ENCODE measurements at places on chromosomes 1 and 21.
A peak's percentile ranks its signal among the peaks of the same experiment; 100 is the strongest.

DNA sequence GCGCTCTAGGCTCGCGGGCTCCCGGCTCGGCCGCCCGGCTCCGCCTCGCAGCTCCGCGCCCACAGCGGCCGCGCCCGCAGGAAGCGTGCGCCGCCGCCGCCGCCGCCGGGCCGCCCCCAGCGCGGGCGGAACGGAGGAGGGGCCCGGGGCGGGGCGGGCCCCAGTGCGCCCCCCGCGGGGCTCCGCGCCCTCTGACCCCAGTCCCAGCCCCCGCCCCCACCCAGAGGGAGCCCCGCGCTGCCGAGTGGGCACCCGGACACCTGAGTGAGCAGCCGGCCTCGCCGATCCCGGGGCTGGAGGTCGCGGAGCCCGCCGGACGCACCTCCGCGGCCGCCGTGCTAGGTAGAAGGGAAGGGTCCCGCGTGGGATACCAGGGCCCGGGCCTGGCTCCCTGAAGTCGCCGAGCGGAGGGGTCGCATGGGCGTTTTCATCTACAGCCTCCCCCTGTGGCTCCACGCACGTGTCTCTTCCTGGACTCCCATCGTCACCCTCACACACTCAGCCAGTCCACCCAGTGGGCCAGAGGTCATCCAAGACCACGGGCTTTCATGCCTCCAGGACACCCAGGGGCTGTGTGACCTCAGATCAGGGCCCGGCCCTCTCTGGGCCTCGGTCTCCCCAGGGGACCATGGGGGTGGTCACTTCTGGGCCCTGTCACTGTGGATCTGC, at the start of gene SDC3:
SDC3 (minus strand) TSS at position 63 of the 669 bp plus-strand sequence. CDS start 172 bp downstream, outside the sequence.
- DNase-seq, result no peak

- no peak for DNase-seq
Measured at GRCh38 chr1:6257541-6258069, 3.3 kb downstream of the GPR153 start.

GRCh38 chr1:221555689-221556433, 186.0 kb downstream of the DUSP10 start:
- no peak for DNase-seq

GRCh38 chr1:201893431-201893830, 4.7 kb downstream of the SHISA4 start:
- no peak for DNase-seq

DNA sequence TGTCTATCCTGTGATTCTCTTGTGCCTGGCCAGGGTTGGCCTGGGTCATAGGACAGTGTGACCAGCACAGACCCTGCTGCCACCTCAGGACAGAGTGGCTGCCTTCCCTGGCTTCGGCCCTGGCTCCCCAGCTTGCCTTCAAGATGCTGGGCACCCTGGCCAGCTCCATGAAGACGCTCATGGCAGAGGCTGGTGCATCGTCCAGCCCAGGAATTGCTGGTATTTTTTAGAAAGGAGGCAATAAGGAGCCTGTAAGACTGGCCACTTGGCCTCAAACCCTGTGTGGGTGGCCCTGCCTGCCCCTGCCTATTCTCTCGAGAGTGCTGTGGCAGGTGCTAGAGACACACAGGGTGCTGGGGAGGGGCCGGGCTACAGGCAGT, 70.4 kb upstream of the ACTRT2 start:
- no peak for DNase-seq

- no peak for DNase-seq
Measured at GRCh38 chr1:41731516-41732030, 187.1 kb downstream of the HIVEP3 start.

GRCh38 chr1:214261206-214262123, 19.5 kb upstream of the SMYD2 start:
- peak; percentile 83 for DNase-seq

- DNase-seq, result no peak
Measured at GRCh38 chr21:34524646-34525601, 12.9 kb upstream of the KCNE1 start.

DNA sequence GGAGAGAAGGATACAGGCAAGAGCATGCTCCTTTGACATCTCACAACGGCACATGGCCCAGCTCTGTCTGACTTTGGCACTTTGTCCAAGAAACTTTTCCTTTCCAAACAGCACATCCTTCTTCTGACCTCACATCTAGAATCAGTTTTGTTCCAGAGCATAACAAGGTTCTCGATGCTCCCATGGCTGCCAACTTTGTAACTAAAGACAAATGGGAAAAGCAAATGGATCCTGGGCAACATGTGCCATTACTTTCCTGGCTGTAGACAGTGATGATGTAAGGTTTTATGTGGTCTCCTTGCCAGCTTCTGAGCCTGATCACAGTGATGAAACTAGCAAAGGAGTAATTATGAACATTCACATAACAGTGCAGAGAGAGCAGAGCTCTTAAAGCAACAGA, 171.8 kb upstream of the C1orf87 start:
- DNase-seq, result no peak

GRCh38 chr1:226482196-226482595, 66.4 kb upstream of the STUM start:
- no peak for DNase-seq

DNA sequence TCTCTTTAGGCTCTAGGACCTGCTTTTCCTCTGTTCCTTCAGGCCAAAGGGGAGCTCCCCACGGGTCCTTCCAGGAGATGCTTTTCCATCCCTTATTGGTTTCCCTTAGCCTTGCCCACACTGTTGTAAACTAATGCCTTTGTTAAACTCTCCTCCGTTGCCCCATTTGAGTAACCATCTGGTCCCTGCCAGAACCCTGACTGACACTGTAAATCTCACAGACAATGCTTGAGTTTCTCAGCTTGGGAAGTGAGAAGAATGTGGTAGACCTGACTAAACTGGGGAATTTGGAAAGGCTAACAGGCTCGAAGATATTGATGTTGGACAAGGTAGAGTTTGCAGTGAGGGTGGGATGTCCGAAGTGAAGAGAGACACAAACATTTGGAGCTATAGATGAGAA, 11.4 kb downstream of the AKNAD1 start:
- no peak for DNase-seq

DNA sequence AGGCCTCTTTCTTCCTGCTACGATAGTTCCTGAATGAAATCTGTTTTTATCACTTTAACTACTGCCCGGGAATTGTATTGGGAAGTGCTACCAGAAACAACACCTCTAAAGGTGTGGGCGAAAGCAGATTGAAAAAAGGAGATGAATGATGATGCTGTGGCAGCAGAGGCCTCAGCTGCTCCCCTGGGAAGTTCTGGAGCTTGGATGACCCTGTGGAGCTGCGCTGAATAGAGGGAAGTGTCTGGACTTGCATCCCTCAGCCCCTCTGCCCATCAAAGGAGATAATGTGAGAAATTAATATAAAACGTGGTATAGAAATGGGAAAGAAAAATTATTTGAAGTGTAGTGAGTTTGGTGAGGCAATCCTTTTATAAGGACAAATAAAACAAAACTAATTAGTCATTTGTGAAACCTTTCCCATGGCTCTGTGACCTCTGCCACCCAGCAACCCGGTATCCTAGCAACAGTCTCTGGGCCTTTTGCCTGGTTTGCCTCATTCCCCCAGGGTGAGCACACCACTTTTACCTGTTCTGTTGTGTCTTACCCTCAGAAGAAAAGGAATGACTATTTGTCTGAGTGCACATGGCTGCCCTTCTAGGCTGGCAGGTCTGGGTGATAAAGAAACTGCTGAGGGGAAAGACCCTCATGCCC, 21.3 kb downstream of the OVAAL start:
- no peak for DNase-seq

- DNase-seq, result no peak
Measured at GRCh38 chr1:180182643-180183311, 28.1 kb downstream of the QSOX1 start.

DNA sequence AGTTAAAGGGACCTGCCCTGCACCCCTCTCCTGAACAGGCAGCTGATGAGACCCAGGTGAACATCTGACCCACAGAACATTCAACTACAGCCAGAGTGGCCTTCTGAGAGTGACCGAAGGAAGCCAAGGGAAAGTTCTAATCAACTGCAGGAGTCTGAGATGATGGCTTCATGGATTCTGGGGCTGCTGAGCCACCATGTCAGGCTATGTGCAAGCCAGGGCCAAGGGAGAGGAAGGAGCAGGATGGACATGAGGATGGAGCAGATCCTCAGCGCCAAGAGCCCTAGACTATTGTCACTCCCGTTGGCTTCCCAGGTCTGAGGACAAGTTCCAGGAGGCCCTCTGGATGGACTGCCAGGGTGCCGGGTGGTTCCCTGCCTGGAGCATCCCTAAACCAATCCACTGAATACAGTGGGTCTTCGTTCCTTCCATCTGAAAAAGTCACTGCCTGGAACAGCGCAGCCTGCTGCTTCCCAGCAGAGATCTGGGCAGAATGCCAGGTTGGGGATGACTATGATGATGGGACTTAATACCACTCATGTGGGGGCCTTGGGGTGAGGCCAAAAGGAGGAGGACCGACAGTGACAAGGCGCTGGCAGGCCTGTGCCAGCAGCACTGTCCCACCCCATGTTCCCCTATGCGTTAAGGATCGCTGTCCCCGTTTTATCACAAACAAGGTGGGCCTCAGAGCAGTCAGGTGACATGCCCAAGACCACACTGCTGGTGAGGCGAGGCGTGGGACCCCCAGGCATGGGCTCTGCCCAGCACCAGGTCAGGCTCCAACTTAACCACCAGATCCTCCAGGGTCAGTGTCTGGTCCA, 19.8 kb downstream of the SPOCD1 start:
- no peak for DNase-seq

DNA sequence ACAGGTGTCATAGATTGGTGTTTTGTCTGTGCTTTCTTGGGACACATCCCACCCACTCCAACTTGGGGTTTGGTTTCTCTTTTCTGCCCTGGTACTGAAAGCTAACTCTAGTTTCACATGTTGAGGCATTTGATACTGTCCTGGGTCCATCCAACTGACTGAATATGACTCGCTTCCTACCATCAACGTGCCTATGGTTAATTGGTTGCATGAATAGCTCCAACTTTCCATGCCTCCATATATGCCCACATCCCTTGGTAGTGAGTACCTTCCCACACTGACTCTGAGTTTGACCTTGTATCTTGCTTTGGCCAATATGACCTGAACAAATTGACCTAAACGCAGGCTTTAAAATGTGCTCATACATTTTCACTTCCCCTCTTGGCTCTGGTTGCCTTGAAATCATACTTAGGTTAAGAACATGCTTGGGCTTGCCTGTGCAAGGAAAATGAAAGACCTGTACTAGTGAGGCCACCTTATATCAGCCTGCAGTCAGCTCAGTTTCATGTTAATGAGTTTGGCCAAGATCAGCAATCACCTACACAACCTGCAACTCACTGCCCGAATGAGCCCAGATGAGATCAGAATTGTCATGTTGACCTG, 81.0 kb upstream of the KCNK2 start:
- no peak for DNase-seq

DNA sequence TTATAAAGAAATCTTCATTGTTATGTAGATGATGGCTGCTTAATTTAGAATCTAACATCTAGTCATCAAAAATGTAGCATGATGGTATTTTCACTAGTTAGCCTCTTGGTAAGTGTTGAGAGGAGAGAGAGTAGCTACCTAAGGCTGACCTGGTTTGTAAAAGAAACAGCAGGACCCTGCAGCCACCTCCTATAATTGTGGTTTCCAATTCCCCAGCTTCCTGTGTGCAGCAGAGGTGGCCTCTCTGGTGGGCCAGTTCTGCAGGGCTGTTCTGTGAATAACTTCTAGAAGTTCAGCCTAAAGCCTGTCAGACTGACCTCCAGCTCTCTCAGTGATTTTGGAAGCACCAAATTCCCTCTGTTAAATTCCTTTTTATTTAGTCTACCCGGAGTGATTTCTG, 246.4 kb upstream of the LRRC7 start:
- DNase-seq, result no peak

GRCh38 chr1:40689737-40690136, 1.8 kb upstream of the NFYC start:
- no peak for DNase-seq

GRCh38 chr21:46663754-46664153, 28.3 kb downstream of the PRMT2 start:
- DNase-seq, result no peak

DNA sequence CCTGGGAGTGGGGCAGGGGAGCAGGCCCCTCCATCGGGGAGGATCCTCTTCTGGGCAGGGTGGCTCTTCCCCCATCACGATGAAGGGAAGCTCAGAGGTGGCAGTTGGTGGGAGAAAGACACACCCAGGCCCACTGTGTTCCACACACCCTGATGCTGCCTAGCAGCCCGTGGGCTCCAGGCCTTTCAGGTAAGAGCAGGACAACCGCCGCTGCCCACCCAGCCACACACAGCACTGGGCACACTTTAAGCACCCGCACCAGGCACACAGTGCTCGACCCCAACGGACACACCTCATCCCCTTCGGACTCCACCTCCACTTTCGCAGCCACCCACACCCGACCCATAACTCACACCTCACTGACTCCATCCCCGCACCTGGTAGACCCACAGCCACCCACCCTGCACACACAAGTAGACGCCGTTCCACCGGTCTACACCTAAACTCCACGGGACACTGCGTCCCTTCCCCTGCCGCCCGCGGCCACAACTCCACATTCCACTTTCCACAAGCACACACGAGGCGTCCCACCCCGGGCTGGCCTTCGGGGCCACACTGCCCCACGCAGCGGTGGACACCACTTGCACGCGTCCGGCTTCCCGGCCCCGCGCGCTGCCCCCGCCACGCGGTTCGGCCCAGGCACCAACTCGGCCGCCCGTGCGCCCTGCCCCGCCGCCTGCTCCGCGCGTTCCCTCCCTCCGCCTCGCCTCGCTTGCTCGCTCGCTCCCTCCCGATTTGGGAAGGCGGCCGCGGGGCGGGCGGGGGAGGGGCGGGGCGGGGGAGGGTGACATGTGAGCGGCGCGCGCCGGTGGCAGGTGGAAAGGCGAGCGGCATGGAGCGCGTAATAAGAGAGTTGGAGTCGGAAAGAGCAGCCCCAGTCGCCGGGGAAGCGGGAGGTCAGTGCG, at the start of gene KCNQ4:
KCNQ4 (plus strand) TSS at position 787 of the 905 bp plus-strand sequence. CDS start 307 bp downstream, outside the sequence.
- no peak for DNase-seq

DNA sequence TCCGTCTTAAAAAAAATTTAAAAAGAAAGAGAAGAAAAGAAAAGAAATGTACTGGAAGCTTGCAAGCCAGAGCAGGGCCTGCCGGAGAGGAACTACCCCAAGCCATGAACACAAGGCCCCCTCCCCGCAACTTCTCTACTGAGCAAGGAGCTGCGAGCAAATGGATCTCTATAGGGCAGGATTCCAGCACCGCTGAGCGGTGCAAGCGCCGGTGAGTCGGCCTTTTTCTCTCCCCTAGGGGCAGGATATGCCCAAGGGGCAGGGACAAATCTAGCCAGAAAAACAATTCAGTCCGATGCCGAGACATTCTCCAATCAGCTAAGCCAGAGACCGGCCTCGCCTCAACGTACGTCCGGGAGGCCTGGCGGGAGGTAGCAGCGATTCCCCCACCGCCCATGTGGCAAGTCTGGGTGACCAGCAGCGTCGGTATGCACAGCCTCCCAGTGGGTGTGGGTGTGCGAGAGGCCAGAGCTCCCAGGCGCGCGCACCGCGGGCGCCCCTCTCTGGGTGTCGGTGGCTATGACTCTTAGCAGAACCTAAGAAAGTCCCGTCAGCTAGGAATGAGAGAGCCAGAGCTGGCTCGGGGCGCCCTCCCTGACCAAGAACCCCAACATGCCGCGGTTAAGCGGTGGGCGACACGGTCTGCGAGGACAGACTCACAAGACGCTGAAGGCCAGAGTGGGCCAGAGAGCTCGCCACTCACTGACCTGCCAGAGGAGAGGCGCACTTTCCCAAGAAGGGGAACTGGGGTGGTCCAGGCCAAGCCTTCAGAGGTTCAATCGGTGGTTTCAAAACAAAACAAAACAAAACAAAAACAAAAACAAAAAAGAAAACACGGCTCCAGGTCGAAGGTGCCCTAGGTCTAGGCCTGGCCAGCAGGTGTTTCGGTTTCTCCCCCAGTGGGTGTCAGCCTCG, 1.9 kb downstream of the CSMD2 start:
- DNase-seq, result no peak
